ENCODE measurements at places on chromosomes 16 and 17.

DNA sequence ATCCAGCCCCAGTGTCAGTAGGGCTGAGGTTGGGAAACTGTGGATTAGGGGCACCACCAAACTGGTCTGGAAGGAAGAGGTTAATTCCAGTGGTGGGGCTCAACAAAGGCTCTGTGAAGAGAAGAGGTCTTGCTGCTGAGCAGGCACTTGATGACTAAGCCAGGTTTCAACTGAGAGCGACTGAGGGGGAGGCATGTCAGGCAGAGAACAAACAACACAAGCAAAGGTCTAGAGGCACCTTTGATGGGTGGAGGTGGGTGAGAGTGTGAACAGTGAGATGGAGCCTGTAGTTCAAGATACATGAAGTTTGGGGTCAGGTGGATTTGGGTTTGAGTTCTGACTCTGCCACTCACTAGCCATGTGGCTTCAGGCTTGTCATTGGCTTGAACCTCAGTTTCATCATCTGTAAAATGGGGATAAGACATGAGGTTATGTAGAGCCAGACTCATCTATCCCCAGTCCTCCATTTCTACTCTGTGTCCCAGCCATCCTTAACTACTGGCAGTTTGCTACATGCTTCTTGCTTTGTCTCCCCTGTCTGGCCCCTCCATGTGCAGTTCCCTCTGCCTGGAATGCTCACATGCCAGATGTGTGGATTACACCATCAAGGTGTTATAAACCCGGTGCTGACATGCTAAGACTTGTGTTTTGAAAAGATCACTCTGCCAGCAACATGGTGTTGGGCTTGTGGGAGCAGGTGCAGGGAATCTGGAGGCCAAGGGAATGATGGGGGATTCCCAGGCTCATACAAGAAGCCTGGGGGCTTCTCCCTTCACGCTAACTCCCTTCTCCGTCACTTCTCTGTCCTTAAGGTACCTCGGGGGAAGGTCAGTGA is 3.0 kb upstream of the RMI2 start:
- no peak for DNase-seq

GRCh38 chr16:30980434-30980833 is 4.6 kb upstream of the HSD3B7 start:
- no peak for DNase-seq

DNA sequence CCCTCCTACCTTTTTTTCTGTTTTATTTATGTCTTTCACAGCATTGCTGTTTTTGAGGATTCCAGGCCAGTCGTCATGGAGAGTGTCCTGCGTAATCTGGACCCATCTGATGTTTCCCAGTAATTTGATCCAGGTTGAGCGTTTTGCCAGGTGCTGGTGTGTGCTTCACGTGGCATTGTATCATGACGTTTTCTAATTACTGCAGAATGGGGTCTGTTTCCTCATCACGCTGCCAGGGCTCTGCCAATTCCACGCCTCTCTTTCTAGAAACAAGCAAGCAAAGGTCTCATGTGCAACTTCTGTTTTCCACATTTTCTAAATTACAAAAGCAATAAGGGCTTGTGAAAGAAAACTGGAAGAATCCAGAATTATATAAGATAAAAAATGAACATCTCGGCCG is 28.3 kb upstream of the BHLHA9 start:
- no peak for DNase-seq

- no peak for DNase-seq
Measured at GRCh38 chr16:27430512-27430911, 28.5 kb downstream of the IL21R start.

- DNase-seq, result no peak
Measured at GRCh38 chr17:7646457-7646856, 4.3 kb upstream of the ATP1B2 start.

DNA sequence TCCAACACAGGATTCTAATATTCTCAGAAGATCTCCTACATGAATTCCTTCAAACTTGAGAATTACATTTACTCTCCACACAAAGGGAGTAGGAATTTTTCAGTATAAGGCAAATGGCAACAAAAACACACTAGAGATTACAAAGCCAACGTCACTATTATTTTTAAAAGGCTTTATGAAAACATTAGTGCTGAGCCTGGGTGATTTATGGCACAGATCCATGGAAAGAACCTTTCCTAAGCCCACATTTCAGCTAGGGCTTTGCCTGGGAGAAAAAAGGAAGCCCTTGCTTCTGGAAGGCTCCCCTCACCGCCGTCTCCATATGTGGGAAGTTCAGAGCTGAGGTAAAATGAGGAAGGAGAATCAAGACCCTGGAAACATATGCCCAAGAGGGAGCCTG is 499.4 kb upstream of the HSBP1 start:
- DNase-seq, result no peak

GRCh38 chr17:81923302-81924260 is 4.0 kb downstream of the MAFG start:
- no peak for DNase-seq

DNA sequence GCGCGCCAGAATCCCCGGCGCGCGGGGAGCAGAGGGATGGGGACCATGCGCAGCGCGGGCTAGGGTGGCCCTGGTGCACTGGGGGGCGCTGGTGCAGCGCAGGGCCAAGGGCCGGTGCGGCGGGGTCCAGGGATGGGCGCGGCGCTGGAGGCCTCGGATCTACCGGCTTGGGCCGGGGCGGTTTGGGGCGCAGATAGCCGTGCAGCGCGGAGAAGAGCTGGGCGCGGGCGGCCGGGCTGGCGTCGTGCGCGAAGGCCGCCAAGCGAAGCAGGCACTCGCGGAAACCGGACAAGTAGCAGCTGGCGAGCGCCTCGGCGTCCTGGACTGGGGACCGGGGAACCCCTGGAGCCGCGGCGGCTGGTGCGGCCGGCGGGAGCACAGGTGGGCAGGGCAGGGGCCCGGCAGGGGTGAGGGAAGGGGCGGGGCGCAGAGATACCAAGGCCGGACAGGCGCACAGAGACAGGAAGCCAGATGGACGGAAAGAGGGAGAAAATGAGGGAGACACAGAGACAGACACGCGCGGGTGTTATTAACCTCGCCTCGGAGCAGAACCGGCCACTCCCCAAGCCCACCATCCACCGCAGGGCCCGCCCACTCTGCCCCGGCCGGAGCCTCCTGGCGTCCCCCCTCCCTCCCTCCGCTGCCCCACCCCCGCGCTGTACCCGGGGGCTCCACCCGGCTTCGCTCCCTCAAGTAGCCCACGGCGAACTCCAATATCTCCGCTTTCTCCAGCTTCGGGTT is 2.1 kb downstream of the HES7 start:
- DNase-seq, result no peak

DNA sequence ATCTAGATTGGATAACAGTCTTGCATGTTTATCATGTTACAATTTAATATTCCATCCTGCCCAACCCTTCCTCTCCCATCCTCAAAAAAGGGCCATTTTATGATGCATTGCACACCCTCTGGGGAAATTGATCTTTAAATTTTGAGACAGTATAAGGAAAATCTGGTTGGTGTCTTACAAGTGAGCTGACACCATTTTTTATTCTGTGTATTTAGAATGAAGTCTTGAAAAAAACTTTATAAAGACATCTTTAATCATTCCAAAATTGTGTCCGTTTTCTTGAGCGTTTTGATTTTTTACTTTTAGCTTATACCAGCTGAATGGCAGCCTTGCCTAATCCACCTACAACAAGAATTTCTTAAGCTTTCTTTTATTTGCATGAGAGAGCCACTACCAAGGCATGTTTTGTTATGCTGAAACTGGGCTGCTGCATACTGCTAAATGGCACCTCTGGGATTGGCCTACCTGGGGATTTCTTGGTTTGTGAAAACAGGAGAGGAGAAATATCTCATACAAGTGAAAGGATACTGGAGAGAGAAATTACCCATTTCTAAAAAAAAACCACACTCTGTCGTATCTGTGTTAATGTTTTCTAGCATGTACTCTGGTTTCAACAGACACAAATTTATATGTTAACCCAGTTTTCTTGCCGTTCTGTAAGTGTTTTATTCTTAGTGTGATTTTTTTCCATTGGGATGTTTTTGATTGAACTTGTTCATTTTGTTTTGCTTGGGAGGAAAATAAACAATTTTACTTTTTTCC is 52.2 kb downstream of the TUBD1 start:
- no peak for DNase-seq

DNA sequence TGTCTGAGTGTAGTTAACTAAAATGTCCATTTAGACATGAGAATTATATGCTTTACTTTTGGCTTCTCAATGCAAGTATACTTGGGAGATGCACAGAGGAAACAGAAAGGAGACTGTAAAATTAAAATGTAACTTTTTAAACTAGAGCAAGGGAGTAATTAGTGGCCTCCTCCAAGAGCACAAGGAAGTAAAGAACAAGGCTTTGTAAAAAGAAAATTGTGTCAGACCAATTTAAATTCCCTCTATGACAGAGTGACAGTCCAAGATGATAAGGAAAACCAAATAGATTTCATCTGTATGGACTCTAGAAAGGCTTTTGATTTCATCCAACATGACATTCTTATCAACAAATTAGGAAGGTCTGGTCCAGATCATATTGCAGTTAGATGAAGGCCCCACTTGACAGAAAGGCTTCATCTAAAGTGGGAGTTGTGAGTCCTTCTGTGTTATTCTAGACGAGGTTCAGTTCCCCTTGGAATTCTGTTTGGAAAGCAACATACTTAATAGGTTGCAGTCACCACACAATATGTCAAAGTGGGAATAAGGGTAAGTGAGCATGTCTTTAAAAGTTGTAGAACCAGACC is 6.5 kb upstream of the CAPNS2 start:
- DNase-seq, result no peak

GRCh38 chr16:85918436-85918835 is 19.5 kb downstream of the IRF8 start:
- DNase-seq, result no peak

- no peak for DNase-seq
Measured at GRCh38 chr16:89855986-89856385, 17.4 kb upstream of the TCF25 start.

DNA sequence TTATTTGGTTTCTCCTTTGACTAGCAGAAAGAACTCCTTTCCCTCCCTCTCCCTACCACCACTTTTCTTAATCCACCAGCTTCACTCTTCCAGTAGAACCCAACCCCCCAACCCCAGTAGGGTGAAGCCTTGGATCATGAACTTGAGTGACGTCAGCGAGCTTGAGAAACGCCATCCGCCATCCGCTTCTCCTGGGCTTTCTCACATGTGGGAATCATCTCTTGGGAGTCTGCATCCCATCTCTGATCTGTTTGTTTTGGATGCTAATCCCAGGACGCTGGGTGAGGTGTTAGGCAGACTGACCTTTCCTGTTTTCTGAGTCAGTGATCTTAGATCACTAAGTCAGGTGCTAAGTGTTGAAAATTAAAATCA is 16.0 kb upstream of the SOX9 start:
- DNase-seq, result no peak

DNA sequence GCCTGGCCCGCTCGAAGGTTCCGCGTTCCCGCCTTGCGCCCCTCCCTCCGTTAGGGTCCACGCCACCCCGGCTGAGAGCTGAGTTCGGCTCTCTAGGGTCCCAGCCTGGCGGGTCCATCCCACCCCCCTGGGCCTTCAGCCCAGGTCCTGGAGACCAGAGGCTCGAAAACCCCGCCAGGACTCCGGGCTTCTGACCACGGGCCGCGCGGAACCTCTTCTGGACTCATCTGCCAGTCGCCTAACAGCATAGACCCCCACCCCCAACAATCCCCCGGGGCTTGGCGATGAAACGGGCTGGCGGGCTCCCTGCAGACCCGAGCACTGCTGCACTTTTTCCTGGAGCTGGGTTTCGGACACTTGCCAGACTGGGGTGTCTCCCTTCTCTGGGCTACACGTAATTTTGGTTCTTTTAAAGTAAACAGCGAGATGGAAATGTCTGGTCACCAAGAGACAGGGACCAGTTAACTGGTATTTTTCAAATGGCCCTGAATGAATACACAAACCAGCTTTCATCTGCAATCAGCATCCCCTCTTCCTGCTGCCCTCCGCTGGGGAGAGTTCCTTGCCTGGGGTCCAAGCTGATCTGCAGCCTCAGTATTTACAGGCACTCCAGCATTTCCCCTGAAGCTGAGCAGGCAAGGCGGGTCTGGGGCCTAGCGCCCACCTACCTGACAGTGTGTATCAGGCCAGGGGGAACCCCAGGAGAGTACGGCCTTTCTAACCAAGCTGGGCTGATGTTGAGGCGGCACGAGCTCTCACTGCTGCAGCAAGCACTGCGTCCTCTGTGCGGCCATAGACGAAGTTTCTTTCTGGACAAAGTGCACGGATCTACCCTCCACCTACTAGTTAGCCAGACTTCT is 639 bp upstream of the TRIM65 start:
- no peak for DNase-seq

- no peak for DNase-seq
Measured at GRCh38 chr16:66515596-66516508, 34.1 kb downstream of the TK2 start.

GRCh38 chr16:18984435-18985005 is 786 bp downstream of the TMC7 start:
- DNase-seq, result no peak

DNA sequence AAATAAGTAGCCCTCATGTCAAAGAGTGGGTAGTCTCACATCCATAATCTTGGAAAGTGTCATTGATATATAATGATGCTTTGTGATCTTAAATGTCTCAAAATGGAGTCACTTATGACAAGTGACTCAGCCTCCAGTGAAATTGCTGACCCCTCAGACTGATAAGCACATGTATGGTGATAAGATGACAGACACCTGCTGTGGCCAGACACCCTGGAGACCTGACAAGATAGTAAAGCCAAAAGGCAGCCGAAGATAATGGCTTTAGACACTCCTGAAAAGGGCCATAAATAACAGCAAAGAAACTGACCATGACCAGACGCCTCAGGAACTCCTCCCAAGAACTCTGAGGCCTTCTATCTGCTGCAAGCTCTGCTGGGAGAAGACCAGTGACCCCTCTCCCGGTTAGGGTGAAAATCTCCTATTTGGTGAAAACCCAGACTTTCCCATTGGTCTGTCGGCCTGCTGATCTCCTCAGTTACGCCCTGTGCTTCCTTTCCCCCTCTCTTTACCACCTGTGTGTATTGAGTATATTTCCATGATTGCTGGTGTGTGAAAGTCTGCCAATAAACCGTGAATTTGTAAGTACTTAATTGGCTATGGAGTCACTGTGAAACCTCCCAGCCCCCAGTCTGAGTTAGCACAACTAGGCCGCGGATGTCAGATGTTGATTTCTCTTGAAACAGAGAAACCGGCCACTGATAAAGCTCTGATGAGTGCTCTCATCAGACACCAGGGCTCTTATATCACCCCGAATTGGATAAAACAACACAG is 226.7 kb upstream of the MYOCD start:
- DNase-seq, result no peak
